ENCODE measurements at places on chromosomes 12 and 14.

GRCh38 chr12:8687846-8688601 is 9.8 kb upstream of the RIMKLB start:
- peak; percentile 38 for DNase-seq

DNA sequence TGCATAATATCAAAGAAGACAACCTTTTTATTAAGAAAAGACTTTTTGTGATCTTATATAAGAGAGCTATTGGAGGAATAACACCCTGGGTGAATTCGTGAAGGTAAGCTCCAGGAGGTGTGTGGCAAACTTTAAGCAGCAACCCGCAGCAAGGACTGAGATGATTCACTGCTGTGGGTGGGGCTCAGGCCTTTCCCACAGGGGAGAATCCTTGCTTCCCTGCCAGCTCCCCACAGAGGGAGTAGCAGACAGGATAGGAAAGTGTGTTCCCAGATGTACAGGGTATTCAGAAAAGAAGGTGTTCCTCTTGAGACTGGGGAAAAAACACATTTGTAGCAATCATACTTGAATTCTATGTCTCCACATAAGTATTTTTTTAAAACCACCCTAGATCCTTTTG is 9.2 kb downstream of the NDUFA12 start:
- DNase-seq = peak; percentile 47

DNA sequence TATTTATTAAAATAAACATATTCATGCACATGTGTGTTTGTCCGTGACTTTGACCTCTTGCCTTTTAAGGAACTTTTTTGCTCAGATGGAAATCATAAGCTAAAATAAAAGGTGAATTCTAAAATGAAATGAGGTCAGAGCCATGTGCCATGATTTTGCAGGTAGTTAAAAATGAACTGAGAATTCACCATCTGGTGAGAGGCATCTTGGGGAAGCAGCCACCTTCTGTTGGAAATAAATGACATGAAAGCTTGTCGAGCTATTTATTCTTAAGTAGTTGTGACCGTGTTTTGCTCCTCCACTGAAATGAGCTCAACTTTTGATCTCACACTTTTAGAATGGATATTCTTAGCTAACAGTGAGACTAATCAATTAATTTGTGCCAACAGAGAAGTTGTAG is 56.8 kb upstream of the CNOT2 start:
- no peak for DNase-seq

DNA sequence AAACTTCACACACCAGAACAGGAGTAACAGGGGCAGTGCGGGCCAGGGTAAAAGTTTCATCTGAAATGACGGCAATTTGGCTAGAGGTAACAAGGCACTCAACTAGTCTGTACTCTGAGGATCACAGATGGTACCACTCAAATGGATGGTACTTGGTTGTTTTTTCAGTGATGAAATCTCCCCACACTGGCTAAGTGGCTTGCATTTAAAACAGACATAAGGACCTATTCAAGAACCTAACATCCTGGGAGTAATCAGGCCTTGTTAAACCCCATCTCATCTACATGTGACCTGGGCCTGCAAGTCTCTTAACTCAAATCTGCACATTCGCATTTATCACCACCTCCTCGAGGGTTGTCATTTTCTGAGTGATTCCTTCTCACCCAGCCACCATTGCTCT is 90.8 kb downstream of the PRKAB1 start:
- no peak for DNase-seq

DNA sequence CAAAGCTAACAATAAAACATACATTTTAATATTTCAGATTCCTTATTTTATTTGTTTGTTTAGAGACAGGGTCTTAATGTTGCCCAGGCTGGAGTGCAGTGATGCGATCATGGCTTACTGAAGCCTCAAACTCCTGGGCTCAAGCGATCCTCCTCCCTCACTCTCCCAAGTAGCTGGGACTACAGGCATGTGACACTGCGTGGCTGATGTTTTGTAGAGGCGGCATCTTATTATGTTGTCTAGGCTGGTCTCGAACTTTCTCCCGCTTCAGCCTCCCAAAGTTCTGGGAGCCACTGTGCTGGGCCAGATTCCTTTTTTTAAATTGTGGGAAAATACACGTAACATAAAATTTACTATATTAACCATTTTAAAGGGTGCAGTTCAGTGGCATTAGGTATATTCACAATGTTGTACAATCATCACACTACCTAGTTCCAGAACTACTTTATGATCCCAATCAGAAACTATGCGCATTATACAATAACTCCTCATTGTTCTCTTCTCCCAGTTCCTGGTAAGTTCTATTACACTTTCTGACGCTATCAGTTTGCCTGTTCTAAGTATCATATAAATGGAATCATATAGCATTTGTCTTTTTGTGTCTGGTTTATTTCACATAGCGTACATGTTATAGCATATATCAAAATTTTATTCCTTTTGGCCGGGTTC is 40.3 kb downstream of the ADIPOR2 start:
- DNase-seq = no peak

GRCh38 chr14:35332517-35333263 is 40.5 kb downstream of the PSMA6 start:
- no peak for DNase-seq

DNA sequence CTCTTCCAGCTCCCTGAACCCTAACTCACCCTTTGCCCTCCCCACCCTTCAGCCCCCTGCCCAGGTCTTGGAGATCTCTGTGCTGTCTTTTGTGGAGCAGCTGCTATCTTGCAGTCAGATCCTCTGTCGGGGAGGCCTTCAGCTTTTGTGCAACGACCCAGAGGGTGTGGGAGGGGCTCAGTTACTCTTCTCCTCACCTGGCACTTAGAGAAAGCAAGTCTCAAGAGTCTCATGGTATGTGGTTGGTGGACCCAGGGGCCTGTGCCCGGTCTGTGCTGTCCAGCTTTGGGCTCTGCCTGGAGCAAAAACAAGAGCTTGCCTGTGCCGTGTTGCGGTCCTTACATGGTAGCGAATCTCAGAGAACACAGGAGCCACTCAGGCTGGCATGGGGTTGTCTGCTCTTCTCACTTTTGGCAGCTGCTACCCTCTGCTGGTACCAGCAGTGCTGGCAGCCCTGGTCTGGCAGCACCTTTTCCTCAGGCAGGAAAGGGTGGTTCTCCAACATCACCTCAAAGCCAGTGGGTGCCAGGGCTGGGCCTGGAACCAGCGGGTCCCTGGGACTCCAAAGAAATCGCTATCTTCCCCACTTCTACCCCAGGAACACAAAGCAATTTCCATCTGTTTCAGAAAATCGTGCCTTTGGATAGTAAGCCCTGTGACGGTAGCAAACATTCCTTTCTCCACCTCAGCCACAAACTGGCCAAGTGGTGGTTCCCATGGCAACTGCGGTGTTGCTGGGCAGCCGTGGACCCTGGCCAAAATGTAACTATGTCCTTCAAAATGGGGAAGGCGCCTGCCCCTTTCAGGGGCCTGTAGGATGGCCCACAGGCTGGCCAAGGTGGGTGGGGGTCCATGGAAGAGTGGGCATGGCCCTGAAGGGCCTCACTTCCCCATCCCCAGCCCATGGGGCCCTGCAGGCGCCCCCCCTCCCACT is 90.0 kb downstream of the RIN3 start:
- DNase-seq = no peak

- peak; percentile 34 for DNase-seq
Observed at GRCh38 chr12:100668945-100669536, 95.6 kb downstream of the GAS2L3 start.

- no peak for DNase-seq
Observed at GRCh38 chr14:92253381-92253894, 69.5 kb upstream of the SLC24A4 start.

DNA sequence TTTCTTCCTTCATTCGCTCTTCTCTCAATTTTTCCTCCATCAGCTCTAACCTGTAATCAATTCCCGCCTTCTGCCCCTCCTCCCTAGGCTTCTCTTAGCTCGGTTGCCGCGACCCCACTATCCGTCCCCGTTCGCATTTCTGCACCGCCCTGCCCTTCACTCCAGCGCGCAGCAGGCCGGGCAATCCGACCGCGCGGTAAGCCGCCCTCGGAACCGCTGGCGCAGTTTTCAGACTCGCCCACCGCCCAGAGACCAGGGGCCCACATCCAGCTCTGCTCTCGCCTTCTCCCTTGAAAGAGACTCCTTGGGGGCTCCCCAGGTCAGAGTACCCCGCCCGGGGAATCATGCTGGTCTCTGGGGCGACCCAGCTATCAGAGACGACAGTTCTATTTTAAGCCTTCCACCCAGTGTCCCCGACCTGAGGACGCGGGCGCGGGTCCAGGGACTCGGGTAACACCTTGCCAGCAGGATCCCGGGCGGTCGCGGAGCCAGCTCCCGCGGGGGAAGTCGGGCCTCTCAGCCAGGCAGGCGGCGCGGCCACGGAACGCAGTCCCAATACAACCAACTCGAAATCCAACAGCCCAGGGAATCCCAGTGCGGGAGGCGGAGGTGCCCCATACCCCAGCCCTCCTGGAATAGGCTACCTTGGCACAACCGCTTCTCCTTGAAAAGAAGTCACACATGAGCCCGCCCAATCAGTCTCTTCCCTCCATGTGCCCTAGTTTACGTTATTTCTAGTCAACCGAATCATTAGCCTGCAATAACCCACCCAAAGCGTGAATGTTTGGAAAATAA is 5.7 kb upstream of the SLC38A4 start:
- no peak for DNase-seq

DNA sequence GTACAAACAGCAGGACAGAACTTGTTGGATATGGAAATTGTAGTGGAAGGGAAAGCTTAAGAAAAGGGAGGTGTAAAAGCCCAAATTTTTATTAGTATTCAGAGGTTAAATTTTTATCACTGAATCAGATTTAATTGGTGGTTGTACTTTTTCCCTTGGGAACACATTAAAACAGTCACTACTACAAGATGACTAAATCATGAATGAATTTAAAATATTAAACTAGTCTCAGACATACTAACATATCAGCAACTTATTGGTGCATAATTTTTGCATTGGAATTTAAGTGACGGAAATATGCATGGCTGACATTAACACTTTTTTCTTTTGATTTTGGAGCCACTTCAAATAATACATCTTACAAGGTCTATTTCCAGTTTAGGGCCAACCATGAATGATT is 27.6 kb downstream of the SAMD4A start:
- DNase-seq = no peak
